ENCODE measurements at places on chromosomes 6 and 20.

DNA sequence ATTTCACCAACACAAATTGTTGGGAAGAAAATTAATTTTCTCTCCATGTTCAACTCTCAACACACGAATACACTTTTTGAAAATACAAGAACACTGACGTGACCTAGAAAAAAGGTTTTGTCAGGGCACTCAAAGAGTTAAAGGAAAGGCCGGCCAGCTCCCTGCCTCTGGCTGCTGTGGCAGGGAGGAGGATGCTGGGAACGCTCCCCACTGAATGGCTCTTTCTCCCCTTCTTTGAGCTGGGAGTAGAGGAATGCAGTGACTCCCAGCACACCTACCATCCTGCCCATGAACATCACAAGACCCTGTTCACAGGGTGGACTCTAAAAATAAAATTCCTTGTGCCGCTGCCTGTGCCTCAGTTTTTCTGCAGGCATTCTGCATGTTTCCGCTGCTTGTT lies 47.0 kb downstream of the MAP3K5 start:
- DNase-seq = no peak

DNA sequence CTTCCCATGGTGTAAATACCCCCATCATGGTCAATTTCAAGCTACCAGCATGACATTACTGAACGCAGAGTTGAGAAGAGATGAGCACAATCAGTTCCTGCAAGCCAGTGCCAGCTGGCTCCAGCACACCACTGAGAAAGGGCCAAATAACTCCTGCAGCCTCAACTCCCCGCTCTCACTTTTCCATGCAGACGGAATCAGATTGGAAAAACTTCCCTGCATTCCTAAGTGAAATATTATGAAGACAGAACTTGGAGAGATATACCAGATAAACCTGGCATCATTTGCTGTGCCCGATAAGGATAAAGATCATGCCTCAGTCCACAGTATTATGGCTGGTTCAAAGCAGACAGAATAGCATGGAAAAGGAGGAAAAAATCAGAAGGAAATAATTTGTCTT lies 56.7 kb downstream of the FILIP1 start:
- DNase-seq = no peak

- no peak for DNase-seq
Measured at GRCh38 chr6:25579391-25579883, 72.6 kb upstream of the SCGN start.

- DNase-seq = no peak
Measured at GRCh38 chr6:13453771-13454251, 33.6 kb downstream of the GFOD1 start.

DNA sequence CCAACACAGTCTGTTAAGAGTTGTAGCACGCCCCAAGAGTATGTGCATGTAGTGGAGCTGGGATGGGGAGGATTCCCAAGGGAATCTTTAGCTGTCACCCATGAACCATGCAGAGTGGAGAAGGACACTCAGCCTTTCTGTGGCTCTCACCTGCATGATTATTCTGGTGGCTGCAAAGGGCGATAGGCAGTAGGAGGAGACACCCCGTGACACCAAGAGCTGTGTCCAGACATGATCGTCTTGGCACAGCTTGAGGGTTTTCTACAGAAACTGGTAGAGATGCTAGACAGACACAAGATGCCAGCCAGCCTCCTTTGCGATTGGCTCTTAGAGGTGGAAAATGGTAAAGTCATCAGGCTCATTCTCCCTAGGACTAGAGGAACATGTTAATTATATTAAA lies 3.1 kb upstream of the CSE1L start:
- no peak for DNase-seq

DNA sequence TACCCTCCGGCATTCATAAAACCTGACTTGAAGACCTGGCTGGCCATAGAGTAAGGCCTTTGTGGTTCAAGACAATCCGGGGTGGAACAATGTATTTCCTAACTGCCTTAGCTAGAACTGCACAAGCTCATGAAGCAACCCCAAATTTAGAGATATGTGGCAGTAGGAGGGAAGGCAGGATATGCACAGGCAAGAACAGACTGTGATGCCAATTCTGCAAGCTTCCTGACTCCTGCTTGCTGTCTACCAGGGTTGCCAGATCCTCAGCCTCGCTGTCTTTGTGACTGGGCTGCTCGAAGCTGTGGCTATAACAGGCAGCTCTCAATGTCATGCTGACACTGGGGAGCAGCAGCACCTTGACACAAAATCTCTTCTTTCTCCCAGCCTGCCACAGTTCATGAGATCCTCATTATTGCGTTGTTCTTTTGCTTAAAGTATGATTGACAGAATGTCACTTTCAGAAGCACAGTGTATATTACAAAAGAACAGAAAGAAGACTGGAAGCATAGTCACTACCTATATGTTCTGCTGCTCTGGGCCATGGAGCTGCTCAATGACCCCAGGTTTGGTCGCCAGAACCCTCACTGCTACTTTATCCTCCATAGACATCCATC lies 18.3 kb upstream of the SHLD1 start:
- no peak for DNase-seq

GRCh38 chr6:22764496-22764895 lies 195.1 kb downstream of the HDGFL1 start:
- no peak for DNase-seq

- DNase-seq = peak; percentile 72
Measured at GRCh38 chr6:112330071-112330878, 16.9 kb upstream of the RFPL4B start.

DNA sequence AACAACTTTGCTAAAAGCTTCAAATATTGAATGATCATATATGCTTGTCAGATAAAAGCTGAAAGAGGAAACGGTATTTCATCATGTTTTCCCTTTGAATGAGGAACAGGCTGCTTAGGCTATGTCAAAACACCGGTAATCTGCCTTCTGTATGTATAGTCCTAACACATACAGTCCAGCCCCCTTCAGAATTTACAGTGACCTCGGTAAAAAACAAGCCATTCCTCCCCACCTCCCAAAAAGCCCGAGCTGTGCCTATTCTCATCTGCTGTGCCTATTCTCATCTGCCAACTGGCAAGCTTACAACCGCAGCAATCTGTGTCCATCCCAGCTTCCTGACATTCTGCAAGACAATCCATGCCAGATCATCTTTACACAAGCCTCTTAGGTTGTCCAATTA lies 26.8 kb upstream of the UBE2J1 start:
- DNase-seq = no peak

DNA sequence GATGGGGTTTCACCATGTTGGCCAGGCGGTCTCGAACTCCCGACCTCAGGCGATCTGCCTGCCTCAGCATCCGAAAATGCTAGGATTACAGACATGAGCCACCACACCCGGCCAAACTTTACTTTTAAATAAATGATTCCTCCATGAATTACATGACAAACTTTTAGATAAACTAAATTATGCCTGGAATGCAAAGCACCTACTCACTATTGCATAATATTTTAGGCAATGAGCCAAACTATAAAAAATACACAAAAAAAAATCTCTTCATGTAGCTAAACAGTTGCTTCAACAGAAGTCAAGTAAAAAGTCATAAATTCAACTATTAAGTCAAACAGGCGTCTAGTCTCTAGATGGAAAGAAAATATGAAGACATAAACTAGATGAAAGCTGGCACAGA lies 56.5 kb downstream of the PTPRK start:
- DNase-seq = no peak

GRCh38 chr6:23086100-23086499 lies 516.7 kb downstream of the HDGFL1 start:
- DNase-seq = no peak

- no peak for DNase-seq
Measured at GRCh38 chr6:70586114-70586513, 19.4 kb downstream of the SDHAF4 start.

GRCh38 chr6:91132461-91132860 lies 545.6 kb upstream of the MAP3K7 start:
- DNase-seq = no peak

DNA sequence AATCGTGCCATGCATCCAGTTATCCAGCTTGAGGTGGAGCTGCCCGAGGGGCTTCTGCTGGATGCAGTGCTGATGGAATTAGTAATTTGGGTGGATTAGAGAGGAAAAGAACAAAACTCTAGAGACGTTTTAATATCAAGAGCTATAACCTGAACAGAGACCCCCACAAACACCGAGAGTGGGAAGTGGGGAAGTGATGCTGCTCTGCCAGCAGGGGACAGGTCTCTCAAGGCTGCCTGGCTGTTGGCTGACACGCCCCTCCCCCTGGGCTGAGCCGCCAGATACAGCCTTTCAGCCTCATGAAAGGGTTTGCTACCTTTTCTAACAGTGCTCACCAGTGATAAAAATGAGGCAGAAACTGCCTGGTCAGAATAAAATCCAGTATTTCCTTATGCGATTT lies 9.6 kb downstream of the LEMD2 start:
- DNase-seq = no peak

Measured in NCI-H345 (cell line).